ENCODE measurements at places on chromosomes 11 and 22.

- no peak for DNase-seq
Observed at GRCh38 chr22:37557321-37558001, 2.8 kb upstream of the CDC42EP1 start.

DNA sequence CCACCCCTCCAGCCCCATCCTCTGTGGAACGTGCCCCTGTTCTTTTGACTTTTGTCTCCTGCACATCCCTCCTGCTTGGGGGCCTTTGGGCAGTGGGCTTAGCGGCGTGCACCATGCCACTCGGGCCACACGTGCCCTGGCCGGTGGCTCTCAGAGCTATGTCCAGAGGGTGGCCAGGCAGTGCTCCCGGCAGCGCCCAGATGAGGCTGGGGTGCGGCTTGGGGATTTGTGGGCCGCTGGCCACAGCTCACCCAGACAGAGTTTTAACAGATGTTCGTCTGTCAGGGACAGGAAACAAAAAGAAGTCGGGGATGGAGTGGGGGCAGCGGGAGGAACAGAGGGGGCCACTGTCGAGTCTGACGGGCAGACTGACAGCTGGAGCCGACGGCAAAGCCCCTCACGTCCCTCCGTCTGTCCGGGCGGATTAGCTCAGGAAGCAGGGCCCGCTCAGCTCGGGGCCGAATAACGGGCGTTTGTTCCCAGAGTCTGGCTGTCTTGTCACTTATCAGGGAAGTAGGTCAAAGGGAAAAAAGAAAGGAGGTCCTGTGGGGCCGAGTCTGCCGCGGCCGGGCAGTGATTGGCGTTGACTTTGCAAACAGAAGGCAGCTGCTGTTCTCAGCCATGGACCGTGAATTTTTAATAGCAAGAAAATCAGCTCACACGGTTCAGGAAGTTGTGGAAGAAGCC, 61.6 kb downstream of the LRP5 start:
- no peak for DNase-seq

DNA sequence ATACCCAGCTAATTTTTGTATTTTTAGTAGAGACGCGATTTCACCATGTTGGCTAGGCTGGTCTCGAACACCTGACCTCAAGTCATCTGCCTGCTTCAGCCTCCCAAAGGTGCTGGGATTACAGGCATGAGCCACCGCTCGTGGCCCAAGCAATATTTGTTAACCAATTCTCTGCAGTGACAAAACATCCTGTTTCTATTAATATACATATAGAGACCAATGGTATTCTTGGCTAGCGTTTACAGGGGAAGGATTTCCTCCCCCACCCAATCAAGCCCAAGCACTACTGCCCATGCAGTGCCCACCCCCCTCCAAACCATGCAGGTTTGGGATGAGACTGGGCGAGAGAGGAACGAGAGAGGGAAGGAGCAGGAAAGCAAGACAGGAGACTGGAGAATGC, 53.1 kb downstream of the APOL3 start:
- DNase-seq: no peak

GRCh38 chr11:76152741-76153570, 53.3 kb downstream of the WNT11 start:
- no peak for DNase-seq

DNA sequence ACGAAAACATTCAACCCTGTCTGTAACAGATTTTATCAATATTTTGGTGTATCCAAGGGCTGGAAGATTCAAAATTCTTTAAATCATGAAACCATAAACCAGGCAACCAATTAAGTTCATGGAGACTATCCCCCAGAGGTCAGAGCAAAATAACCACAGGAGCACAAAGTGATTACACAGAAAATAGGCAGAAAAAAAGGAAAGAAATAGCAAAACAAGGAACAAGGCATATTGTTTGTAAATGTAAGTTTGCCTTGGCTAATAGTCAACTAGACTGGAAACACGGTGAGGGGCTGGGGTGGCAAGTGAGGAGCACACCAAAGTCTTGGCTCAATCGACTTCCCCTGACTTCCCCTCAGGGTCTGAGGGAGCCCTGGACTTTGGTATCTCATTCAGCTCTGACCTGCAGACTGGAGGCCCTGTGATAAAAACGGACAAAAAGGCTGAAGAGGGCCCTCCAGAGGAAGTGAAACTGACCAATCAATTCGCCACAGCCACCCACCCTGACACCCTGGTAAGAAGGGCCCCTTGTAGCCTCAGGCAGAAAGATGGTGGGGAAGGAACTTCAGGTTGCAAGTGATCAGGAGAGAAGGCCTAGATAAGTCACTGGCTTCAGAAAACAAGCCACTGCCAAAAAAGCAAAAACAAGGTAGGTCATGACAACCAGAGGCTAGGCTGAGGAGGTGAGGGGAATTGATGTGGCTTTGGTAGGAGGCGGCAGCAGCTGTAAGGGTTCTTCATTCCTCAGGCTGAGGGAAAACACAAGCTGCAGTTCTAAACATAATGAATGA, 1.8 kb downstream of the SIK3 start:
- no peak for DNase-seq

DNA sequence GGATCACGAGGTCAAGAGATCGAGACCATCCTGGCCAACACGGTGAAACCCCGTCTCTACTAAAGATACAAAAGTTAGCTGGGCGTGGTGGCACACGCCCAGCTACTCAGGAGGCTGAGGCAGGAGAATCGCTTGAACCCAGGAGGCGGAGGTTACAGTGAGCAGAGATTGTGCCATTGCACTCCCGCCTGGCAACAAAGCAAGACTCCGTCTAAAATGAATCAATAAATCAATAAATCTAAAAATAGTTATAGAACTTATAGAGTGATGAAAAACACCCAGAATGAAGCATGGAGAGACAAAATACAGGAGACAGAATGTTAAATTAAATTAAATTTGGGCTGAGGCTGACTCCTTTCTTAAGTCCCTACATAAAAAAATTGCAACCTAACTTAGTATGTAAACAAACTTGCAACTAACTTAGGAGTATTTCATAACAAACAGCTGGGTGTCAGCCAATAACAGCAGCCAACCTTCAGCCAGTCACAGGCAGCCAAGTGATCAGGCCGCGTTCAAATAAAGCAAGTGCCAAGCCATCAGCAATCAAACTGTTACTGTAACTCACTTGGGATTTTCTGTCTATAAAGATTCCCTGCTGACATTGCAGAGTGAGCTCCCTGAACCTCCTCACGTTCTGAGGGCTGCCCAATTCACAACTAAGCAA, 7.3 kb upstream of the TP53AIP1 start:
- no peak for DNase-seq

- DNase-seq: no peak
Observed at GRCh38 chr22:42286205-42286604, 15.8 kb upstream of the TCF20 start.

DNA sequence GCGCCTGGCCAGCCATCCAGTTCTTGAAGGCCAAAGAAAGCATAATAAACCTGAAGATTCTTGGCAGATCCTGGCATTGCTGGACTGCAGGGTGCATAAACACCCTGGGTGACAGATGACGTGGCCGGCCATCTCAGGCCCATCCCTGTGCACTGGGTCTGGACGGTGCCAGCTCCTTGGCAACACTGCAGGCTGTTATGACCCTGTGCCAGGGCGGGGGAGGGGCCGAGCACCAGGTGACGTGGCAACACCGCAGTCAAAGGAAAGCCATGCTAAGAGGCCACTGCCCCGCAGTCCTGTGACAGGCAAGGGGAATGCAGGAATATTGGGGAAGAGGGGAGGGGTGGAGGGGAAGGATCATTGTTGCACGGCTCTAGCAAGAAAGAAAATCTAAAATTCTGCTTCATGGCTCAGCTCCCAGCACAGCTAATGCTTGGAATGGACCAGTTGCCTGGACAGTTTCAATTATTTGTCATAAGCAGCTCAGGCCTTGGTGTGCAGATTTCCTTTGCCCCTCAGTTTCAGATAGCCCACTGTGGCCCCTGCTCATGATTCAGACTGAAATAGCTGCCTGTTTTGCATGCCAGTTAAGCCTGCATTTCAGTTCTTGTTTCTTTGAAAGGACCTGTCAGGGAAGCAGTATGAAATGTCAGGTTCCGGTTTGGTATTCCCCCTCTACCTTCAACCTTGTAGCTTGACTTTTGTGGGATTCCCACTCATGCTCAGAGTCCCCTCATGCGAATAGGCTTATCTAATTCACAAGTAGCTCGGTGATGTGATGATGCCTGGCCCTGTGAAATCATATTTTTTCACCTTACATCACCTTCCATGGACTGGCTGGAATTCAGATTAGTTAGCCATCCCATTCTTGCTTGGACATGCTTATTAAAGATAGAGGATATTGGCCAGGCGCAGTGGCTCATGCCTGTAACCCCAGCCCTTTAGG, 29.7 kb upstream of the DDX6 start:
- DNase-seq: no peak

GRCh38 chr11:86073948-86074347, 5.1 kb upstream of the PICALM start:
- no peak for DNase-seq

- DNase-seq: no peak
Observed at GRCh38 chr22:42799061-42799460, 58.0 kb downstream of the ARFGAP3 start.

DNA sequence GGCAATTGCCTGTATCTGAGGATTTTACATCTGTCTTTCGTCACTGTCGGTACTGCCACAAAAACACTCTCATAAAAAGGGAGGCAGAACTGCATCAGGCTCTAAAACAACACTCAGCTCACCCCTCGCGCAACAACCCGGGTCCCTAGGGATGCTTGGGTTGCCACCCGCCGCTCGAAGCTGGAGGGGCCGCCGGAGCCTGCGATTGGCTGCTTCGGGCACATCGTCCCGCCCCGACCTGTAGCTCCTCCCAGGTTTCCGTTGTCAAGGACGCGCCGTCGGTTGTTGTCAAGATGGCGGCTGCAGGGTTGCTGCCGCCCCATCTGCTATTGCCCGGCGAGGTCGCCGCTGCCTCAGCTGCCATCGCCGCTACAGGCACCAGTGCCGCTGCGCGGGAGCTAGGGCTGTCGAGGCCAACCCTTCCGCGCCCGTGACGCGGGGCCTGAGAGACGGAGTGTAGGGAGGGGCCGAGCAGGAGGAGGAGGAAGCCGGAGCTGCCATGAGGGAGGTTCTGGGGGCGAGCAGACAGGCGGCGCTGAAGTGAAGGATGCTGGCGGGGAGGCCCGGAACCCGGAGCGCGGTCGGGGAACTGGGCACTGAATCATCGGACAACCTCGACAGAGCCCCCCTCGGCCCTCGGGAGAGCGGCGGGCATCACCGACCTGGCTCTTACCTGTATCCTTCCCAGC, at the start of gene CEP126:
Gene CEP126 (plus strand): TSS at position 273 of the 689 bp plus-strand sequence. CDS start 275 bp downstream, at position 548.
- DNase-seq: peak; percentile 95

DNA sequence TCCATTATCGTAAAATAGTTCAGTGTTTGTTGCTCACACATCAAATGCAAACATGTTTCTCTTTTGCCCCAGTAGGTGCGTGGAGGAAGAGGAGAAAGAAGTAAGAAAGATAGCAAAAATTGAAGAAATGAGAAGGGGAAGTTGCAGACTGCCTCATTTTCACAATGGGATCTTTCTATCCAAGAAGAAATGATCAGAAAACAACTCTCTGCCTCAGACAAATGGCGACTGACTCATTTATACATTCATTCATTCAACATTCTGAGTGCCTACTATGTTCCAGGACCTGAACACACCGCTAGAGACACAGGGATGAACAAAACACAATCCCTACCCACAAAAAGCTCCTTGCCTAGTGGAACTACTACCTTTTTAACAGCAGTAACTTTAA, 367 bp downstream of the HPS5 start:
- DNase-seq: peak; percentile 33

- DNase-seq: peak; percentile 55
Observed at GRCh38 chr11:61747192-61747966, 5.1 kb upstream of the MYRF start.

- DNase-seq: no peak
Observed at GRCh38 chr11:36162006-36162882, 127.0 kb downstream of the COMMD9 start.

DNA sequence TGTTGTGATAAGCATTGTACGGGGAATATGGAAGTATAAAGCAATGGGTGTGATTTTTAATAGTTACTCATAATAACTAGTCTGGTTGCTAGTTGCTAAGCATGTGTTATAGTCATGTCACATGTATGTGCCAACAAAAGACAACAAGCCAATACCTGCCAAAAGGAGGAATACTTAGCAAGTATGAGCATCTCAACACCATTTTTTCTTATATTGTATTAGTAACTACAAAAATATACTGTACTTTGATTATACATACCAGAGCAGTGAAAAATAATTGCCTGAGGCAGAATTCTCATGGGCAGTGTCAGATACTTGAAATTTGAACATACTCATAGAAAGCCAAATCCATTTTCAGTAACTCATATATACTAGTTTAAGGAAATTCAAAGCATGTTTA, 62.4 kb upstream of the ALKBH3 start:
- DNase-seq: no peak

DNA sequence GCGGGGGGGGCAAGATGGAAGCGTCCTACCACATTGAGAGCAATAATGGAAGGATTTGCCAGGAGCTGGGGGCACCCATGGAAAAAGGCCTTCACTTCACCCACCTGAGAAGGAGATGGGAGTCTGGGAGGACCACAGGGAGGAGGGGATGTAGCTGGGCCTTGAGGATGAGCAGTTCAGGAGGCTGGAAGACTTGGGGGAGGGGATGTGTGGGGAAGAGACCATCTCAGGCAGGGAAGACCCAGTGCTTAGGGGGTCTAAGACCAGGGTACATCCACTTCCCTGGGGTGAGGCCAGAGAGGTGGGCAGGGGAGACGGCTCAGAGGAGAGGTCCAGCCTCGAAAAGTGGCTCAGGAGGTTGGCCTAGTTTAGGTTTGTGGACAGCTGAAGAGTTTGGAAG, 71.3 kb upstream of the TCF20 start:
- DNase-seq: no peak

- no peak for DNase-seq
Observed at GRCh38 chr11:103274025-103274424, 164.8 kb downstream of the DYNC2H1 start.

GRCh38 chr11:9633679-9634078, 30.2 kb upstream of the SWAP70 start:
- DNase-seq: no peak

- no peak for DNase-seq
Observed at GRCh38 chr11:61697078-61697502, 16.9 kb downstream of the DAGLA start.

- no peak for DNase-seq
Observed at GRCh38 chr11:32131321-32131720, 40.4 kb downstream of the RCN1 start.

DNA sequence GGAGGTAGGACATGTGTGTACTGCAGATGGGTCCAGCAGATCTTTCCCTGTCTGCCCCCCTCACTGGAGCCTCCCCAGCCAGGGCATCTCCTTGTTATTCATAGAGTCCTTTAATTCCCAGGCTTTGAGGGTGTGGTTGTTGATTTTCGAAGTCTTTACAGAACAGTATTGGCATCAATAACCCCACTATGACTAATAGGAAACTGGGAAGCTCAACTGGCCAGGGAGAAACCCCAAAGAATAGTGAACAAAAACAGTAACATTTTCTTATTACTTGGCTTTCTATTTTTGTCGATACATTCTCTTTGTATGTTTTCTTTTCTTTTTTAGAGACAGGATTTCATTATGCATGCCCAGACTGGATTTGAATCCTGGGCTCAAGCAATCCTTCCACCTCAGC, 57.9 kb downstream of the NF2 start:
- peak; percentile 5 for DNase-seq

- DNase-seq: peak; percentile 27
Observed at GRCh38 chr11:225734-226453, 10.2 kb downstream of the SIRT3 start.
